ENCODE measurements at places on chromosomes 3 and 15.

DNA sequence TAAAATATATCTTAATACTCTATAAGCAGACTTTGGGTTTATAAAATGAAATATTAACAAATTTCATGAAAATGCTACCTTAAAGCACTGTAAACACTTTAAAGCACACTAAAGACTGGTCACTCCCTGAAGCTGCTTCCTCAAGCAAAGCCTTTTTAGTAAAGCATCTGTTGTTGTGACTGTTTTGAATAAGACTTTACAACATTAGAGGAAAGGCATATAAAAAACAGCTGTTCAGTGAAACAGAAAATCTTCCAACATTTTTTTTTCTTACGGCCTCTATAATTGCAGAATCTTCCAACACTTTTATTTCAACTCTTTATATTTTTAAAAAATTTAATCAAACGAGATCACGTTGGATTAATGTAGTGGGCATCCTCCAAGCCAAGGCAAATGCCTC lies 48.1 kb downstream of the GRK7 start:
- no peak for DNase-seq

DNA sequence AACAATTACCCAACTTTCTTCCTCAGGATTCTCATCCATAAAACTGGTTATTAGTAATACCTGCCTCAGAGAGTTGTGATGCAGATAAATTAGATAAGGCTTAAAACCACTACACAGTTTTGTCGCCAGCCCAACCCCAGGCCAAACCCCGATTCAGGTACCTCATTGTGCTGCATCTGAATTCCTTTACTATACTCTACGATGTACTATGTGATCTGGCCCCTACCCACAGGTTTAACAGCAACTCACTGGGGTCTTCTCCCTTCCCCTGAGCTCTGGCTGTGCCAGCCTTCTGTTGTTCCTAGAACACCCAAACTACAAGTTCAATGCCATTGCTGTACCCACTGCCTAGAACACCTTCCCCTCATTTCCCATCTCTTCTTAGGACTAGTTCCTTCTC lies 64.6 kb downstream of the MYO5A start:
- DNase-seq, result no peak

GRCh38 chr15:64251658-64252057 lies 88.8 kb upstream of the PPIB start:
- no peak for DNase-seq

DNA sequence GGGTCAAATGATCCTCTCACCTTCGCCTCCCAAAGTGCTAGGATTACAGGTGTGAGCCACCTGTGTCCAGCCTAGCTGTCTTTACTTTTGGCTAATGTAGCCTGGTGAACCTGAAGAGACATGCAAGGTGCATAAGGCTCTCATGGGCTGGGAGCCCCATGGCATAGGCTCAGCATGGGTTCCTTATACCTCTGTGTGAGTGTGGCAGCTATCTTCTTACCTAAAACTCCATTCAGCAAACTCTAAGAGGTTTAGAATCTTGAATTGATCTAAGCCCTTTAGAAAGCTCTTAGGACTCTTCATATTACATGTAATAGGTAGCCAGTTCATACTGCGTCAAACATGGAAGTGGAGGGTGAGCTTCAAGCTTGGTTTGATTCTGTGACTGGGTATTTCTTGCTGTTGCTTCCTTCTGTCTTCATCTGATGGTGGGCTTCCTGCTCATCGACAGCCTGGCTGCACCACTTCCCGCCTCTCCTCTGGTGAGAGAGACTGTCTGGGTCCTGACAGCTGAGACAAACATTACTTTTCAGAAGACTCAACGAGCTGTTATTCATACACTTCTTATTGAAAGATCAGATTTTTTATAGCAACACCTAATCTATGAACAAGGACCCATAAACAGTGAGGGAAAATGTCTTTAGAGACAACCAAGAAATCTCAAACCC lies 19.2 kb upstream of the TKT start:
- no peak for DNase-seq

GRCh38 chr3:33064929-33065328 lies 32.0 kb downstream of the GLB1 start:
- no peak for DNase-seq

DNA sequence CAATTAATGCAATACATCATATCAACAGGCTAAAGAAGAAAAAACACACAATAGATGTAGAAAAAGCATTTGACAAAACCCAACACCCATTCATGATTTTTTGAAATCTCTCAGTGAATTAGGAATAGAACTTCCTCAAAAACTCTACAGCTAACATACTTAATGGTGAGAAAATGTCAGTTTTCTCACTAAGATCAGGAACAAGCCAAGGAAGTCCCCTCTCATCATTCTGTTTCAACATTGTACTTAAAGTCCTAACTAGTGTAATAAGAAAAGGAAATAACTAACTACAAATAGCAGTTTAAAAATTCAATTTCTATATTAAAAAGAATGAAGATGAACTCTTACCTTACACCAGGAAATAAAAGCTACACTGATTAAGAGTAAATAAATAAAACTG lies 77.8 kb downstream of the DCLK3 start:
- DNase-seq, result no peak

- DNase-seq, result no peak
Measured at GRCh38 chr15:66864871-66865281, 162.8 kb downstream of the SMAD6 start.

- no peak for DNase-seq
Measured at GRCh38 chr15:84750583-84751092, 2.2 kb downstream of the ZNF592 start.
